ENCODE measurements at places on chromosomes 5 and 9.
A peak's percentile ranks its signal among the peaks of the same experiment; 100 is the strongest.

DNA sequence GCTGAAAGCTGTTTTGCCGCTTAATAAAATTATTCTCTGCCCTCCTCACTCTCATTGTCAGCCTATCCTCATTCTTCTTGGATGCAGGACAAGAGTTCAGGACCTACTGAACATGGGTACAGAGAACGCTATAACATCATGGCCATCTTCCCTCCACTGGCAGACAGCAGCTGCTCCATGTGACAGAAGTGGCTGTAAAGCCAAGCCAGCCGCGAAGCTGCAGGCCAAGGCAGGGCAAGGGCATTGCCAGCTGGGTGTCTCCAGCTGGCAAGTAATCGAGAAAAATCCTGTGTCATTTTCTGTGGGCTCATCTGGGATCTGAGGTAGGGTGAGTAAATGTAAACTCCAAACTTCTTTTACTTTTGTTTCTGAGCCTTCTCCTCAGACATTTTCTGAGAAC, 84.8 kb downstream of the SLC25A46 start:
- DNase-seq = no peak

DNA sequence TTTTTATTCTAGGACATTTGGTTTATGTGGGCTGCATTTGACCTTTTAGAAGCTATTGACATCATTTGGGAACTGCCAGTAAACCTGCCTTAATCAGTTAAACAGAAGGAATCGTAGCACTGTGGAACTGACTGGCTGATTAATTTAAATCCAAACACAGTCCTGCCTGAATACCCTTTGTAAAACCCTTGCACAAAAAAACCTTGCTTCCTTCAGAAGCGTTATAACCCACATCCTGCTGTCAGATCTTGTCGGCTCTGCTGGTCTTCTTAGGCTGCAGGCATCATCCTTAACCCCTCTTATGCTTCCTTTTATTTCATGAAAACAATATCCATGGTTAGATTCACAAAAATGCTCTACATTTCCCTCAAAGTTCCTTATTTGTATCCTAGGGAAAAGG, 46.3 kb downstream of the PAM start:
- peak; percentile 41 for DNase-seq

GRCh38 chr5:67363963-67364362, 167.4 kb upstream of the CD180 start:
- no peak for DNase-seq

DNA sequence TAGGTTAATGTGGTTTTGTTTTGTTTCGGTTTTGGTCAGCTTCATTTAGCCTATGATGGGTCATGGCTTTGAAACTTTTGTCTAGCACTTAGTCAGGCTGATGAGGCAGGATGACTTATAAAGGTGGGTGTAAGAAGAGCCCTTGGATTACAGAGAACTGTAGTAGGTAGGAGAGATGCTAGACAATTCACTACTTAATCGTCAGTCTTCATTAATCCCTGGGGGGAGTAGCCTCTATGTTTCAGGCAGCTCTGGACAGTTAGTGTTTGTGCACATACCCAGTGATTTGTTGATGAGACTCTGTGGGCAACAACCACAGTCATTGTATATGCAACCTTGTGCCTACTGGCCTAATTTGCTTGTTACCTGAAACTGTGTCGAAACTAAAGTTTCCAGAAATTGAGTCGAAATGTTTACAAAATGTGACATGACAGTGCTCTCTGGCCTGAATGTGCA, 113.3 kb downstream of the MTREX start:
- DNase-seq = peak; percentile 43

DNA sequence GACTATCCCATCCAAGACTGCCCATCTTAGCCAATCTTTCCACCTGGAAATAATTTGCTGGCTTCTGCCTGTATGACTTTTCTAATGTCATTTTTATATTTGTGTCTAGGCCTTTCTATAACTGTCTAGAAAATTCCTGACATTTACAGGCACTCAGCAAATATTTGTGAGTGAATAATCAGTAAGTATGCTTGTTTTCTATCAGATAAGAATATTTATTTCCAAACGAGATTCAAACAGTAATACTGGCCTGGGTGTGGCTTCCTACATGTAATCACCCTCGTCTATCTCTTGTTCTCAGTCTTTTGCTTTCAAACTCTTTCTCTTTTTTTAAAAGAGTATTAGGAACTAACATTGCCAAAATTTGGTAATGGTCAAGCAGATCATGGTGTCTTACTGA, 466.2 kb downstream of the RAB3C start:
- DNase-seq = no peak

DNA sequence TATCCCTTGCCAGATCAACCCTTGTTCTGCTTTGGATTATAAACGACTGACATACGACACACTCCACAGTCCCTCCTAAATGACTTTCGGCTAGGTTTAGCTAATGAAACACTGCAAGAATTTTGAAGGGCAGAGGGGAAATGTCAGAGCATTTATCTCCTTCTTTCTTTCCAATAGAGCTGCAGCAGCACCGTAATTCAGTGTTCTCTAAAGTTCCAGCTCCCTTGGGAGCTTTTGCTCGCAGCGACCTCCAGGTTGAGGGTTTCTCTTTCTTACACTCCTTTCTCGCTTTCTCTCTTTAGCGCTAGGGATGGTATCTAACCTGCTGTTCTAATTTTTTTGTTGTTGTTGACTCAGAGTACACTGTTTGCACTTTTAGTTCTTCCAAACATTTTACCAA, 467.1 kb upstream of the ST8SIA4 start:
- DNase-seq = no peak

DNA sequence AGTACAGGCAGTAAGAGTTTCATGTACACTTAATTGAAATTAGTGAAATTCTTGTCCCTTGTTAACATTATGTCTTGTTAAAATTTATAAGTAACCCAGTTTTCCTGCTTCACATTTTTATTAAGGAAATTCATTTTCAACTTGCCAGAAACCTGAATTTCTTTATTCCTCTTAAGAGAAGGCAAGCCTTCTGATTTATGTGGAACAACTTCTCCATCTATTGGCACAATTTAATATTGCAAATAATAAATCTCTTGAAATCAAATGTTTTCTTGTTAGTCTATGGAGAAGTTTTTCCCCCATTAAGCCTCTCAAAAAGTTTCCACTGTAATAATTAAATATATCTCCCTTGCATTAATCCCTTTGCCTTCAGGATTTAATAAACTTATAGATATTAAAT, 33.8 kb upstream of the ACO1 start:
- peak; percentile 46 for DNase-seq

GRCh38 chr9:20442461-20443319, 179.6 kb downstream of the MLLT3 start:
- DNase-seq = no peak

DNA sequence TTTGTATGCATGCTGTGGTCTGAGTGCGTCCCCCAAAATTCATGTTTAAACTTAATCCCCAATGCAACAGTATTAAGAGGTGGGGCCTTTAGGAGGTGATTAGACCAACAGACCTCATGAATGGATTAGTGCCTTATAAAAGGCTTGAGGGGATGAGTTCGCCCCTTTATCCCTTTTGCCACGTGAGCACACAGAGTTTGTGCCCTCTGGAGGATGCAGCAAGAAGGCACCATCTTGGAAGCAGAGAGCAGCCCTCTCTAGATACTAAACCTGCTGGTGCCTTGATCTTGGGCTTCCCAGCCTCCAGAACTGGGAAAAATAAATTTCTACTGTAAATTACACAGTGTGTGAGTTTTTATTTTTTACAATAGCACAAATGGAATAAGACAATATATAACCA, 177.1 kb upstream of the SPRY4 start:
- no peak for DNase-seq

GRCh38 chr5:45532826-45533624, 163.2 kb downstream of the HCN1 start:
- no peak for DNase-seq

GRCh38 chr5:80837679-80838078, 122.5 kb upstream of the RASGRF2 start:
- no peak for DNase-seq

GRCh38 chr5:111928511-111928910, 171.5 kb upstream of the NREP start:
- DNase-seq = peak; percentile 88

DNA sequence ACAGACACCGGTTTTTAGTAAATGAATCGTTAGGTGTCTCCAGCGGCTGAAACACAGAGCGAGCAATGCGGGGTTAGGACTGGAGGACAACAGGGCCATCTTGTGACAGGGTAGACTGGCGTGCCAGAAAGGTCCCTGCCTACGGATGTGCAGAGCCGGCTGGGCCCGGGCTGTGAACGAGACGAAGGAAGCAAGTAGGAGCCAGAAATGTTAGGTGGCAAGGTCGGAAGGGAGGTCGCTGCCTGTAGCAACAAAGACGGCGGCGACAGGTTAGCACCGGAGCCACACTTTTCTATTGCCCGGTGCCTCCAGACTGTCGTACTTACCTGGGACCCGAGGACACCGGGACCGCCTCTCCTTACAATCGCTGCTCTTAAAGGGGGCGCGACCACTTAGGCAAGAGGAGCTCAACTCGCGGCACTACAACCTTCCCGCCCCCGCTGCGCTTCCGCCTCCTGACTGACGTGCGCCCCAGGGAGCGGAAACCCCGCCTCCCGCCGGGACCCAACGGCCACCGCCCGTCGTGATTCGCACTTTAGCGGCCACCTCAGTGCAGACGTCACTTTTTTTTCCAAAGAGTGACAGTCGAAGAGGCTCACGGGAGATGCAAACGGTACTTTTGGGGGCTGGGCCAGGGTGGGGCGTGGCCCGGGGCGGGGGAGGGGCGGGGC, at the start of gene INIP:
INIP (minus strand) TSS at position 457 of the 671 bp plus-strand sequence. CDS start 1,632 bp downstream, outside the sequence.
- peak; percentile 97 for DNase-seq

DNA sequence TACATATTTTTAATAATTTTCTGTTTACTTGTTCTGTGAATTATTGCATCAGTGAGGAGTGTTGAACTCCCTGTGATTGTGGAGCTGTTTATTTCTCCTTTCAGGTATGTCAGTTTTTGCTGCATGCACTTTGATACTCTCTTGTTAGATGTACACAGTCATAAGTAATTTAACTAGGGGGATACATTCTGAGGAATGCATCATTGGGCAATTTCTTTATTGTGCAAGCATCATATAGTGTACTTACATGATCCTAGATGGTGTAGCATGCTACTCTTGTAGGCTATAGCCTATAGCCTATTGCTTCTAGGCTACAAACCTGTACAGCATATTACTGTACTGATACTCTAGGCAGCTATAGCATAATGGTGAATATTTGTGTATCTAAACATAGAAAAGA, 9.5 kb downstream of the DENND4C start:
- no peak for DNase-seq

DNA sequence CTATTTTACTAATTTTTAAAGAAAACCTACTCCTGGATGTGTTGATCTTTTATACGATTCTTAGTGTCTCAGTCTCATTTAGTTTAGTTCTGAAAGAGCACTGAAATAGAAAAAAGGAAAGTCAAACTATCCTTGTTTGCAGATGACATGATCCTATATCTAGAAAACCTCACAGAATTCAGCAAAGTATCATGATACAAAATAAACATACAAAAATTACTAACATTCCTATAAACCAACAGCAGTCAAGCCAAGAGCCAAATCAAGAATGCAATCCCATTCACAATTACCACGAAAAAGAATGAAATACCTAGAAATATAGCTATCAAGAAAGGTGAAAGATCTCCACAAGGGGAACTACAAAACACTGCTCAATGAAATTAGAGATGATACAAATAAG, 225.8 kb upstream of the CDH18 start:
- DNase-seq = no peak

GRCh38 chr5:149264439-149265067, 7.1 kb upstream of the AFAP1L1 start:
- no peak for DNase-seq

GRCh38 chr5:157460921-157461792, 1.1 kb downstream of the NIPAL4 start:
- no peak for DNase-seq

- no peak for DNase-seq
These were observed 1.3 kb downstream of the TCF7 start for GRCh38 chr5:134115806-134116175.

DNA sequence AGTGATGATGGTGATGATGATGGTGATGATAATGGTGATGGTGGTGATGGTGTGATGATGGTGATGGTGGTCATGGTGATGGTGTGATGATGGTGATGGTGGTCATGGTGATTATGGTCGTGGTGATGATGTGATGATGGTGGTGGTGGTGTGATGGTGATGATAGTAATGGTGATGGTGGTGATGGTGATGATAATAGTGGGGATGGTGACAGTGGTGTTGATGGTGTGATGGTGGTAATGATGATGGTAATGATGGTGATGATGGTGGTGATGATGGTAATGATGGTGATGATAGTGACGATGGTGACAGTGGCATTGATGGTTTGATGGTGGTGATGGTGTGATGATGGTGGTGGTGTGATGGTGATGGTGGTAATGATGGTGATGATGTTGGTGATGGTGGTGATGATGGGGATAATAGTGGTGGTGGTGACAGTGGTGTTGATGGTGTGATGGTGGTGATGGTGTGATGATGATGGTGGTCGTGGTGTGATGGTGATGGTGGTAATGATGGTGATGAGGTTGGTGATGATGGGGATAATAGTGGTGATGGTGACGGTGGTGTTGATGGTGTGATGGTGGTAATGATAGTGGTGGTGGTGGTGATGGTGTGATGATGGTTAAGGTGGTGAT, 6.5 kb downstream of the STKLD1 start:
- no peak for DNase-seq

DNA sequence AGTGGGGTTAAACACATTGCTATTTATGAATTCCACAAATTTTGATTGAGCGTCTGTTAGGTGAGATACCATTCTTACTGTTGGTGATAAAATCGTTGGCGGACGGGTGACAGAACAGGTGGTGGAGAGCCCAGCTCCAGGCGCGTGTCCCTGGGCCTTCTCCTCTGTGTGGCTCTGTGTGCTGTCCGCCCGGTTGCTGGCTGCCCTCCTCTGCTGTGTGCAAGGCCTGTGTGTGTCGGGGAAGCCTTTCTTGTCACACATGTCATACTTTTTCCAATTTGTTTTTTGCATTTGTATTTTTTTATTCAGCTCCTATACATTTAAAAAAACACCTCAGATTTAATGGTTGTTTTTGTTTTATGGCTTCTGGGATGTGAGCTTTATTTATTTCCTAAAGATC, 33.9 kb downstream of the TENT4A start:
- no peak for DNase-seq

- DNase-seq = no peak
These were observed 30.1 kb upstream of the IL7R start for GRCh38 chr5:35826554-35826953.

DNA sequence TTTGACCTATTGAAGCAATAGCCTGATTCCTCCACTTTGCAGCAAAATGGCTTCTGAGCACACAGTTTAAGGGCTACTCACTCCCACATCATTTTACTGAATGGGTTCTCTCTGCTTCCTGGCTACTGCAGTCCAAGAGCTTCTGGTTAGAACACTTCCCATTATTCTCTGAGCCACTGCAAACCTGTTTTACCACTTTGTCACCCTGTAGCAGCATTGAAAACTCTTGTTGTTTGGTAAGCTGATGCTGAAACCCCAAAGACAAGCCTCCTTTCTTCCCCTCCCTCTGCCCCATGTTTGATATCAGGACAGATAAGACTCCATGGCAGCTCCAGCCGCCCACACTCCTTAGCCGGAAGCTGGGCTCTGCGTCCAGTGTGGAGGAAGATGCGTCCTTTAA, 84.4 kb upstream of the RARS1 start:
- DNase-seq = no peak

GRCh38 chr9:113345190-113345589, 4.2 kb upstream of the BSPRY start:
- no peak for DNase-seq

- DNase-seq = no peak
These were observed 138.8 kb upstream of the WWC1 start for GRCh38 chr5:168152660-168153059.

All from MV-4-11 (cell line).